Bronchial smooth muscle cell (primary cell): ENCODE measurements at places on chromosomes 12 and 14. TPM values are rescaled to one million over a fixed set of nuclear protein-coding genes. Genes with fewer than 3 reads are reported as not detected.

The C12orf54 gene
- not detected in 2 replicates for total RNA-seq

The KIF26A gene
- under 0.01 TPM in 1 of 2 replicates, not detected in the other for total RNA-seq

The GPR135 gene
- 0.94 and 1.7 TPM in 2 replicates for total RNA-seq

The SLC25A21 gene
- total RNA-seq: 0.17 and 0.63 TPM in 2 replicates

The RASAL1 gene
- not detected in 2 replicates for total RNA-seq
